ENCODE measurements at places on chromosomes 7 and 10. TPM values are rescaled to one million over a fixed set of nuclear protein-coding genes. Genes with fewer than 3 reads are reported as not detected.
A peak's percentile ranks its signal among the peaks of the same experiment; 100 is the strongest.

GRCh38 chr7:100572949-100573675, 588 bp downstream of the SAP25 start:
- H3K36me3 ChIP-seq, result peaks cover 35% of the 10 kb centered on the region
- DNase-seq, result no peak
- no peak overlapping the region for H3K27ac ChIP-seq
- no peak overlapping the region for H3K4me3 ChIP-seq

- no peaks in the 10 kb centered on the region for H3K27me3 ChIP-seq
- no peaks in the 10 kb centered on the region for H3K36me3 ChIP-seq
- no peak overlapping the region for H3K27ac ChIP-seq
- H3K4me1 ChIP-seq, result peaks cover 8% of the 10 kb centered on the region
Observed at GRCh38 chr10:27948186-27948585, 50.7 kb downstream of the ODAD2 start.

STEAP2 gene
- total RNA-seq, result 3.9 TPM

GRCh38 chr10:822661-823367, 108.7 kb downstream of the LARP4B start:
- no peak overlapping the region for H3K27ac ChIP-seq
- no peak overlapping the region for H3K4me3 ChIP-seq
- no peak for DNase-seq
- no peaks in the 10 kb centered on the region for H3K27me3 ChIP-seq

CCSER2 gene
- 27.8 TPM for total RNA-seq

DNA sequence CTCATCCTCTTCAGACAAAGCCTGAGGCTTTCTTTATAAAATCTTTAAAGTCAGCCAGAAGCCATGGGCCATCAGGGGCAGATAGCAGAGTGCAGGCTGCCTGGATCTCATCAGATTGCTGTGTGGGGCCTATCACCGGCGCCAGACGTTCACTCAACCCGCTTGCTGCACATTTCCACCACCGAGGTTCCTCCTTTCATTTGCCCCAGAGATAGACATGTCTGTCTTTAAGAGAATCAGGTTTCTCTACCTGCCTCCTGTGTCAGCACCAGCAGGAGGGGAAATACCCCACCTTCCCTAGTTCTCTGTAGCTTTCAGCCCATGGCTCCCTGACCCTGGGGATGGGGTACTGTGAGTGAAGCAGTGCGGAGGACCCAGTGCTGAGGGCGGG, 22.0 kb downstream of the SLC18A2 start:
- no peaks in the 10 kb centered on the region for H3K4me1 ChIP-seq
- H3K27ac ChIP-seq, result no peak overlapping the region
- H3K4me3 ChIP-seq, result no peak overlapping the region
- no peak for DNase-seq
- peaks cover 4% of the 10 kb centered on the region for H3K27me3 ChIP-seq
- H3K36me3 ChIP-seq, result no peaks in the 10 kb centered on the region

DNA sequence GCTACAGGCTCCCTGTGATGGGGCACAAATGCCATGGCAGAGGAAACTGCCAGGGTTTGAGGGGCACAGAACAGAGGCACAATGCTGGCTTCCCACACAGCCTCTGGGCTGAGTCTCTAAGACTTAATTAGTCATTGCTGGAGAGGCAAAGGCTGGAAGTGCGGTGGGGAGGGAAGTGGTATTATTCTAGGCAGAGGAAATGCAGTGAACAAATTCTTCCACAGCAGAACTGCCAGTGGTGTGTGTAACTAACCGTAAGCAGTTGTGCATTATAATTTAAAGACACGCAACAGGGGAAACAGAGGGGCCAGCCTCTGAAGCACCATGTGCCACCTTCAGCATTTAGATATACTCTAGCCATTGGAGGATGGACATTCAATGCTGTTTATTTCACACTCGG, 12.8 kb downstream of the ICA1 start:
- H3K27me3 ChIP-seq, result no peaks in the 10 kb centered on the region
- no peaks in the 10 kb centered on the region for H3K4me1 ChIP-seq
- H3K27ac ChIP-seq, result no peak overlapping the region
- H3K36me3 ChIP-seq, result no peaks in the 10 kb centered on the region
- no peak for DNase-seq

DNA sequence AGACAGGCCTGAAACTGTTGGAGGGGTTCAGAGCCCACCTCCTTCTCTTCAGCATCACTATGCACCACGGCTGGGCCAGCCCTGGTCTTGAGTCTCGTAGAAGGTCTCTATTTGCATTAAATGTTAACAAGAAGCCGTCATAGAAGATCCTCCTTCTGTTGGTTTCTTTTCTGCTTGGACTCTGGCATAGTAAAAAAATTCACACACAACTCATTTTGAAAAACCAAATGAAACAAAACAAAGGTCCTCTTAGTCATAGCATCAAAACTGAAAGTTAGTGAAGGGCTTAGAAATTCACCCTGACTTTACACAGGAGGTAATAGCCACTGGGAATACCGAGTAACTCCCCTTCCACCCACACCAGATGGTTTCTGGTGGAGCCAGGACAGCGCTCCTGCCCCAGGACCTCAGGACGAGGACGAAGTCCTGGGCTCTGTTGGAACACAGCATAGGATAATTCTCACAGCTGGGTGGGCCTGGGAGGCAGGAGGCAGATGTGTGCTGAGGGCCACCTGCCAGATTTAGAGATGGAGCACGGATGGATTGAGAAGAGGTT, 248.4 kb upstream of the KLF6 start:
- no peaks in the 10 kb centered on the region for H3K27me3 ChIP-seq
- H3K36me3 ChIP-seq, result no peaks in the 10 kb centered on the region
- peaks cover 4% of the 10 kb centered on the region for H3K4me1 ChIP-seq
- no peak overlapping the region for H3K4me3 ChIP-seq
- peak; percentile 42 for DNase-seq

DNA sequence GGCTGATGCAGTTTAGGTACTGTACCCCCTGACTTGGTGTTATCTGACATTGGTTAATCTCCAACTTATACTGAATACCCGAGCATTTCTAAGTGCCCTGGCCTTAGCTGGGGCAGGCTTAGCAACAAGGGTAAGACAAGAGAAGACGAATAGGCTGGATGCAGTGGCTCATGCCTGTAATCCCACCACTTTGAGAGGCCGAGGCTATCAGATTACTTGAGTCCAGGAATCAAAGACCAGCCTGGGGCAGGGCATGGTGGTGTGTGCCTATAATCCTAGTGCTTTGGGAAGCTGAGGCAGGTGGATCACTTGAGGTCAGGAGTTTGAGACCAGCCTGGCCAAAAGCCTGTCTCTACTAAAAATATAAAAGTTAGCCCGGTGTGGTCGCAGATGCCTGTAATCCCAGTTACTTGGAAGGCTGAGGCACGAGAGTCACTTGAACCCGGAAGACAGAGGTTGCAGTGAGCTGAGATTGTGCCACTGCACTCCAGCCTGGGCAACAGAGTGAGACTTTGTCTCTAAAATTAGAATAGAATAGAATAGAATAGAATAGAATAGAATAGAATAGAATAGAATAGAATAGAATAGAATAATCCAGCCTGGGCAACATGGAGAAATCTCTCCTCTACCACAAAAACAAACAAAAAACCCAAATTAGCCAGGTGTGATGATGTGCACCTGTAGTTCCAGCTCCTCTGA, 108.9 kb downstream of the BICC1 start:
- H3K4me3 ChIP-seq, result no peak overlapping the region
- no peak overlapping the region for H3K27ac ChIP-seq
- H3K27me3 ChIP-seq, result no peaks in the 10 kb centered on the region
- H3K36me3 ChIP-seq, result peaks cover 4% of the 10 kb centered on the region
- H3K4me1 ChIP-seq, result peaks cover 2% of the 10 kb centered on the region

DNA sequence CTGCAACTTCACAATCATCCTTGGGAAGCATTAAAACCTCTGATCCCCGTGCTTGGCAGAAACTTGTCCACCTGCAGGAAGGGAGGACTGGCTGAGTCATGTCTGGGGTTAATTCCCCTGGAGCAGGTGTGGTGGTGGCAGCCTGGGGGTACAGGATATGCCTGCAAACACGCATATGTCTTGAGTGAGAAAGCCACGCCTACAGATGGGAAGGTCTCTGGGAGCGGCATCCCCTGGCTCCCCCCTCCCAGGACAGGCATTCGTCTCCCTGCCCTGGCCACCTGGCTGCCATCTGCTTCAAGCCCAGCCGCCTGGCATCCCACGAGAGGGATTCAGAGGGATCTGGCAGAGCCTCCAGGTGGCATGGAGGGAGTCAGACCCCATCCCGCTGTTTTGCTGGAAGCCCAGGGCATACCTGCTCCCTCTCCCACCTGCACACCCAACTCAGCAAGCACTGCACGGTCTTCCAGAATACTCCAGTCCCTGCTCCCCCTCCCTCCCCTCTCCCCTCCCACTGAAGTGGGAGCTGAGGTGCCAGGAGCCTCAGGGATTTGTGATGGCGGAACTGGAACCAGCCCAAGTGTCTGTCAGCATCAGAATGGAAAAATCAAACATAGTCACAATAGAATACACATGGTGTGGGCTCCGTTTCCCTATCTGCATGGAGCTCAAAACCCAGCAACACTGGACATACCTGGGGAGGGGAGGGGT, 61.0 kb downstream of the CAMK2B start:
- no peaks in the 10 kb centered on the region for H3K36me3 ChIP-seq
- DNase-seq, result no peak
- H3K27ac ChIP-seq, result no peak overlapping the region
- H3K4me3 ChIP-seq, result no peak overlapping the region

DNA sequence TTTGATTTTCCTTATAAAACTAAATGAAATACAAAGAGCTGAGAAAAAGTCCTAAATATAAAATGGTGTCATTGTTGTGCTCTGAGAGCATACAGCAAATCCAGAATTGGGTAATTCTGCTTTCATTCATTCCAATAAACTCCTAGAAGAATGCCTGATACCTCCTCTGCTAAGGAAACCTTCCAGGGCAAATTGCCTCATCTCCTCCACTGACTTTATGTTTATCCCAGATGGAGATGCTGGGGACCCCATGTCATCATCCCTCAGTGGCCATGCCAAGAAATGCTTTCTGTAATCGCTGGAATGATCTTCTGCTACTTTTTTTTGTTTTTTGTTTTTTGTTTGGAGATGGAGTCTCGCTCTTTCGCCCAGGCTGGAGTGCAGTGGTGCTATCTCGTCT, 119.3 kb upstream of the PRKCQ start:
- peaks cover 8% of the 10 kb centered on the region for H3K4me1 ChIP-seq
- no peak overlapping the region for H3K27ac ChIP-seq
- no peak overlapping the region for H3K4me3 ChIP-seq
- H3K27me3 ChIP-seq, result no peaks in the 10 kb centered on the region
- no peaks in the 10 kb centered on the region for H3K36me3 ChIP-seq

CYP3A7 gene
- total RNA-seq, result not detected

ACTL6B gene
- total RNA-seq, result not detected

SUN3 gene
- total RNA-seq, result not detected

DNA sequence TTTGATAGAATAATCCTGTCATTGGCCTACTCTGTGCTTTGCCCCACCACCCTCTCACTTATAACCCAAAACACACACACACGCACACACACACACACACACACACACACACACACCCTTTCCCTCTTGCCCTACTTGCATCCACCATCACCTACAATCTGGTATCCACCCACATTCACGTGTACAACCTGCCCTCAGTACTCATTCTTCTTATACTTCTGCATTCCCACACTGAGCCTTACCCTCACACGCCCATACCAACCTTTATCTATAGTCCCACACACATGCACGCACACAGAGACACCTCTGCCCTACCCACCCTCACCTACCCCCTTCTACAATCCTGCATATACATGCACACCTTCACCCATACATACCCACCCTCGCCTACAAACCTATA, 10.8 kb upstream of the SRI start:
- H3K4me1 ChIP-seq, result no peaks in the 10 kb centered on the region
- no peak for DNase-seq
- H3K4me3 ChIP-seq, result no peak overlapping the region
- no peaks in the 10 kb centered on the region for H3K36me3 ChIP-seq
- no peaks in the 10 kb centered on the region for H3K27me3 ChIP-seq
